WTC11 (cell line): ENCODE measurements at places on chromosomes 12 and 14. TPM values are rescaled to one million over a fixed set of nuclear protein-coding genes. Genes with fewer than 3 reads are reported as not detected.

DNA sequence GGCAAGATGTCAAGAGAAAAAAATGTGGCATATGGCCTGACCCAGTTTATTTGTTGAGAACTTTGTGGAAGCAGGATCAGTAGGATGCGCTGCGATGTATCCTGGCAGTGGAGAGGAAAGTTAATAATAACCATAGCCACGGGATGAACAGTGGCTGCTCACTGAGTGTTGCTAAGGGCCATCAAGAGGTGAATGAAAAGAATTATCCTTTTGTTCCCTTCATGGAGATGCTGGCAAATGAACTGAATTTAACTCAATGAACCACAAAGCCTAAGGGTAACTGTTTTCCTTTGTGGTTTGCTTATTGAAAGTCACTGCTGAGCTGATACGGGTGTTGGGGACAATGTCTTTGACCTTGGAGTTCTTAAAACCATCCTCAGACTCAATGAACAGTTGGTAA is 476.5 kb downstream of the APAF1 start:
- H3K4me1 ChIP-seq = no peaks in the 10 kb centered on the region
- H3K27me3 ChIP-seq = no peaks in the 10 kb centered on the region
- H3K27ac ChIP-seq = no peak overlapping the region
- H3K36me3 ChIP-seq = no peaks in the 10 kb centered on the region

The PLEKHD1 gene
- 0.85 to 1.0 TPM (median 0.87 TPM) in 3 replicates for total RNA-seq

DNA sequence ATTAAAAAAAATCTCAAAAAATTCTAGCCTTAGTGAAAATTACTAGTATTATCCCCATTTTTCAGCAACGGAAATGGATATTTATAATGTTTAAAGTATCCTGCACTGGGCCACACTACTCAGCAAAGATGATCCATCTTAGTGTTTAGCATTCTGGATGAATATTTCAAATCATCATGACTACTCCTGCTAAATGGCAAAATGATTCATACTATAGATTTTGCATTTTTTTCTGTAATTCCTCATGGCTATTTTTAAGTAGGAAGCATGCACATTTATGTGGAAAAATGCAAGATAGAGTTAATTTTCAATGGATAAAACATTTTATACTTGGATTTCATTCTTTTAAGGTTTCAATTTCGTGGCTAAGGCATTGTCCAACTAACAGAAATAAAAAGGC is 59.6 kb downstream of the LRFN5 start:
- DNase-seq = no peak
- no peak overlapping the region for H3K4me3 ChIP-seq
- H3K27ac ChIP-seq = no peak overlapping the region
- no peaks in the 10 kb centered on the region for H3K27me3 ChIP-seq

GRCh38 chr12:99686142-99686541 is 38.6 kb downstream of the GARIN6 start:
- peaks cover 6% of the 10 kb centered on the region for H3K36me3 ChIP-seq
- peaks cover 3% of the 10 kb centered on the region for H3K4me1 ChIP-seq
- H3K4me3 ChIP-seq = no peak overlapping the region
- no peaks in the 10 kb centered on the region for H3K27me3 ChIP-seq
- DNase-seq = no peak

The STAC3 gene
- total RNA-seq = 3.2 to 3.4 TPM (median 3.3 TPM) in 3 replicates

- DNase-seq = peak; percentile 92
- H3K36me3 ChIP-seq = no peaks in the 10 kb centered on the region
- H3K27ac ChIP-seq = peak overlapping the region; percentile 98
- peak overlapping the region; percentile 93 for H3K4me3 ChIP-seq
Observed at GRCh38 chr14:102316743-102317563, 2.6 kb upstream of the ZNF839 start.

The FAM186B gene
- total RNA-seq = 0.16 to 0.39 TPM (median 0.21 TPM) in 3 replicates

- peaks cover 4% of the 10 kb centered on the region; the same call in 1 of the 2 replicates for H3K27me3 ChIP-seq
- H3K4me1 ChIP-seq = peaks cover 3% of the 10 kb centered on the region
- no peak overlapping the region for H3K4me3 ChIP-seq
- no peak overlapping the region for H3K27ac ChIP-seq
- peaks cover 16% of the 10 kb centered on the region for H3K36me3 ChIP-seq
- DNase-seq = peak; percentile 32
Observed at GRCh38 chr12:52587563-52587962, 13.7 kb downstream of the KRT72 start.

The PRMT5 gene
- total RNA-seq = 119 to 124 TPM (median 123 TPM) in 3 replicates

DNA sequence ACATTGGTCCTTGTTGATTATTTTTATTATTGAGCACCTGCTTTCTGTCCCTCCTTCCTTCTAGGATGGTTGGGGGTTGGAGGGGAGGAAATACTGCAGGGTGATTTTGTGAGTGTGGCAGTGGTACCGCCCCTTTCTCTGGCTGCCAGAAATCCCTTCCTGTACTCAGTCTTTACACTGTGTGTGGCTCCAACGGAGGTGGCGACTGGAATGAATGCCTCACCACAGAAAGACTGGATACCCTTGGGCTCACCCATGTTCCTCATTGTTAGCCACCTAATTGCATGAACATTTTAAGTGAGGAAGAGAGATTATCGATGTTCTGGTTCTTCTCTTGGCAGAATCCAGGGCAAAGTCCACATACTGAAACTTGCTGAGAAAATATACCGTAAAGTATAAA is 272.0 kb upstream of the E2F7 start:
- H3K4me1 ChIP-seq = peaks cover 17% of the 10 kb centered on the region
- no peak overlapping the region for H3K4me3 ChIP-seq
- peak overlapping the region; percentile 41; the same call in 1 of the 2 replicates for H3K27ac ChIP-seq
- DNase-seq = no peak
- no peaks in the 10 kb centered on the region for H3K27me3 ChIP-seq

DNA sequence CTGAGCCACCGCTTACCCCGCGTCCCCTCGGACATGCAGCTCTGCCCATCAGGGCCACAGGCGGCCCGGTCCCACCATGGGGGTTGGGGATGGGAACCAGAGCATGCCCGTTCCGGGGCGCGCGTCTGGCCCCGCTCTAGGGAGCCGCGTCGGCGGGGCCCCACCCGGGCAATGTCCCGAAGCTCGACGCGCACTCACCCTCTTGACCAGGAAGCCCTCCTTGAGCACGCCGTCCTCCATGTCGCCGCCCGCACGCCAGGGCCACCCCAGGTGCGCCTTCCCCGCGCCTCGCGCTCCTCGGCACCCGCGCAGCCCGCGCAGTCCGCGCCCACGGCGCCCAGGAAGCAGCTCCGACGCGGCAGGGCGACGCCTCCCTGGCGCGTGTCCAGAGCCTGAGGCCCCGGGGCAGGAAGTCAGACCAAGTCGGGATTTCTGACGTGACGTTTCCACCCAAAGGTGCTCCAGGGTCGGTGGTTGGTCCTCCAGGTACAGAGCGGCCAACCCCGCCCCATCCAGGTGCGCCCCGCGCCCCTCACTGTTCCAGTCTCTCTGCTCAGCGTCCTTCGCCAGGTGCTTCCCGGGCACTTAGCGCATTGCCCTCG is at the start of gene PLEK2:
Gene PLEK2 (minus strand): TSS at position 346 of the 602 bp plus-strand sequence. CDS start 106 bp downstream, at position 240.
- no peaks in the 10 kb centered on the region for H3K36me3 ChIP-seq
- H3K27me3 ChIP-seq = peaks cover 41% of the 10 kb centered on the region
- peak; percentile 42 for DNase-seq
- no peak within 1 kb of the TSS for H3K27ac ChIP-seq
- peaks cover 10% of the 10 kb centered on the region for H3K4me1 ChIP-seq
- H3K4me3 ChIP-seq = peak within 1 kb of the TSS; percentile 70

The TAS2R7 gene
- not detected in 3 replicates for total RNA-seq

- H3K27me3 ChIP-seq = no peaks in the 10 kb centered on the region; the same call in 1 of the 2 replicates
- no peak for DNase-seq
- no peak overlapping the region for H3K27ac ChIP-seq
- no peaks in the 10 kb centered on the region; the same call in 1 of the 2 replicates for H3K36me3 ChIP-seq
Observed at GRCh38 chr14:92660571-92660970, 87.9 kb downstream of the LGMN start.

GRCh38 chr14:95291859-95292542 is 27.7 kb downstream of the CLMN start:
- H3K36me3 ChIP-seq = peaks cover 15% of the 10 kb centered on the region
- H3K27me3 ChIP-seq = no peaks in the 10 kb centered on the region
- H3K27ac ChIP-seq = no peak overlapping the region
- H3K4me1 ChIP-seq = peaks cover 43% of the 10 kb centered on the region
- DNase-seq = no peak
- no peak overlapping the region for H3K4me3 ChIP-seq

DNA sequence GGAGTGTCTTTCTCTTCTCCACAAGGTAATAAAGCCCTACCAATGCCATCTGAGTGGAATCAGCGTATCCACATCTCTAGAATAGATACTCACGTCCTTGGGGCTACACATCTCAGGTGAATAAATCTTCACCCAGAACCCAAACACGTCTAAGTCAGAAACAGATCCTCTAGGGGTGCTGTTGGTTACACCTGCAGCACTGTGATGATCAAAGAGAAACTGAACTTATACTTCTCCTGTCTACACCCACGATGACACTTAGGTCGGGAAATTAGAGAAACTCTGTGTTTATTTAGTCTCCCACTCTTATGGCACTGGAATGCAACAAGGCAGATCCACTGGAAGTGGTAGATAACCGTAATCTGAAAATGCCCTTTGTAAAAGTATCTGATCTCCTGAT is 46.2 kb downstream of the WIF1 start:
- H3K4me1 ChIP-seq = 0 out of 2 replicates have a peak, but pooled peaks cover 3% of the 10 kb centered on the region
- no peak overlapping the region for H3K27ac ChIP-seq
- no peak overlapping the region for H3K4me3 ChIP-seq

The DLK1 gene
- 3.0 to 3.3 TPM (median 3.1 TPM) in 3 replicates for total RNA-seq

The RARG gene
- total RNA-seq = 68.1 to 77.2 TPM (median 69.7 TPM) in 3 replicates

The GDF3 gene
- 34.4 to 42.0 TPM (median 38.2 TPM) in 3 replicates for total RNA-seq

The SRRM4 gene
- 0.78 to 0.96 TPM (median 0.96 TPM) in 3 replicates for total RNA-seq

- peaks cover 40% of the 10 kb centered on the region for H3K4me1 ChIP-seq
- peak overlapping the region; percentile 93 for H3K4me3 ChIP-seq
- peak; percentile 29 for DNase-seq
- H3K36me3 ChIP-seq = peaks cover 14% of the 10 kb centered on the region
Observed at GRCh38 chr14:53954551-53955228, 1.9 kb downstream of the BMP4 start.

DNA sequence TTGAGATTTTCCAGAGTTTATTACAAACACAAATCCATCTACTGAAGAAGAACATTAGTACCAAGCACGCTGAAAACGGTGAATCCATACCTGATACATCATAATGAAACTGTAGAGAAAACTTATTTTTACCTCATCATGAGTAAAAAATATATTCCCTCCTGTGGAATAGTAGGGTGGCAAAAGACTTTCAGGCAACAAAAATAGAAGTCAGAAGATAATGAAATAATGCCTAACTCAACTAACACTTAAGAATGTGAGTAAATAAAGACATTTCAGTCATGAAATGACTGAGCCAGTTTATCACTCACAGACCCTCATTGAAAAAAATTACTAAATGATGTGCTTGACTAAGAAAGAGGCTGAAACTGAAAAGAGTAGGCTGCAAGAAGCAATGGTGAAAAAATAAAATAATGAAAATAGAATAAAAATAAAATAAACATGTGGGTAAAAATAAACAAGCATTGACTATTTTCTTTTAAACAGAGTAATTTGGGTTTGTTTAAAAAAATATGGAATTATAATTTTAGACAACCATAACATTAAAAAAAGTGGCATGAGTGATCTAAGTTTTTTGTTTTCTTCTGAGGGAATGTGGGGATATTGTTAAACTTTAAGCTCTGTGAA is 148.6 kb downstream of the ASCL1 start:
- H3K4me3 ChIP-seq = no peak overlapping the region
- no peak for DNase-seq
- H3K4me1 ChIP-seq = no peaks in the 10 kb centered on the region
- H3K36me3 ChIP-seq = no peaks in the 10 kb centered on the region
- no peaks in the 10 kb centered on the region for H3K27me3 ChIP-seq
- H3K27ac ChIP-seq = no peak overlapping the region

- H3K4me3 ChIP-seq = no peak overlapping the region
- peaks cover 27% of the 10 kb centered on the region for H3K36me3 ChIP-seq
- H3K4me1 ChIP-seq = peaks cover 6% of the 10 kb centered on the region
- no peak overlapping the region for H3K27ac ChIP-seq
Observed at GRCh38 chr14:63992858-63993257, 140.1 kb downstream of the SYNE2 start.

- no peak for DNase-seq
- H3K27ac ChIP-seq = no peak overlapping the region
- peaks cover 21% of the 10 kb centered on the region for H3K4me1 ChIP-seq
Observed at GRCh38 chr12:100445081-100445481, 28.6 kb upstream of the NR1H4 start.

DNA sequence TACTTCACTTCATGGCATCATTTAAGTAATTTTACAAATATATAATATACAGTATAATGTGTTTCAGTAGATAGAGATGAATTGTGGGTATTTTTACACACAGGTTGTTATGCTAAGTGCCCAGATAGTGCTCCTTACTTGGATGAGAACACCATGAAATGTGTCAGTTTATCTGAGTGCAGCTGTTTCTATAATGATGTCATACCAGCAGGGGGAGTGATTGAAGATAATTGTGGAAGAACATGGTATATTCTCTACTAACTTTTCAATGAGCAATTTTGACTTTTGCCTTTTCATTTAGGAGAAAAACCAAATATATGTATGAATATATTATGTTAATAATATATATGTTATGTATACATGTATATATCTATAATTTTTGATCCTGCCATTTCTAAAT is 221.6 kb downstream of the LRRK2 start:
- H3K4me1 ChIP-seq = no peaks in the 10 kb centered on the region
- no peaks in the 10 kb centered on the region for H3K27me3 ChIP-seq
- H3K36me3 ChIP-seq = no peaks in the 10 kb centered on the region
- no peak overlapping the region for H3K4me3 ChIP-seq
- DNase-seq = no peak

DNA sequence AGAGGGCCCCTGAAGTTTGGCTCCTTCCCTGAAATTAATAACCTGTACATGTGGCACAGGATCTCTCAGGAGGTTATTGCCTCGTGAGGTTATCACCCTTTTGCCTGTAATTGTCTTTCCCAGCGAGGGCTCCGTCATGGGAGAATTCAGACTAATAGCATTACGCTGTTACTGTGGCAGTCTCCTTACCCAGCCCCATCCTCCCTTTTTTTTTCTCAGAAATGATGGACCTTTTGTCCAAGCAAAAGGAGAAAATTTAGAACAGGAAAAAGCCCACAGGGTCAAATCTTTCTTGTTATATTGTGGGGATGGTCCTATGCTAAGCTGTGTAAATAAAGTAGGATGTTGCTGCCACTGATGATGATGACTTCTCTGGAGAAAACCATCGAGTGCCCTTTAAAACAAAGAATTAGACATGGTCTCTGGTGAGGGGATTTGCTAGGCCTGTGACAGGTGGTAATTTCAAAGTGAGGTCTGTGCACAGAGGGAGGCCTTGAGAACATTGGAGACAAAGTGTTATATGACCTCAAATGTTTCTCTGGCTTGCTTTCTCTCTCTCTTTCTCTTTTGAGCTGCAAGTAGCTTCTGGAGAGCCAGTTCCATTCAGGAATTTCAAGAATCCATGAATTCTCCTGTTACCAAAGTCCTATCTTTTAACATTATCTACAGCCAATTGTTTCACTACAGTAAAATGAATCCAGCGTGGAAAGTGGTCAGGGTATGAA is 357.2 kb downstream of the BMP4 start:
- H3K4me3 ChIP-seq = no peak overlapping the region
- H3K27me3 ChIP-seq = no peaks in the 10 kb centered on the region; the same call in 1 of the 2 replicates
- no peak for DNase-seq
- peak overlapping the region; percentile 67; the same call in 1 of the 2 replicates for H3K27ac ChIP-seq

- H3K4me1 ChIP-seq = peaks cover 19% of the 10 kb centered on the region
- no peak overlapping the region for H3K4me3 ChIP-seq
- no peak overlapping the region for H3K27ac ChIP-seq
- DNase-seq = no peak
- no peaks in the 10 kb centered on the region for H3K36me3 ChIP-seq
Observed at GRCh38 chr12:662566-663292, 516 bp downstream of the NINJ2 start.
